T-helper 17 cell (primary cell): ENCODE measurements at places on chromosomes 16 and 17.

DNA sequence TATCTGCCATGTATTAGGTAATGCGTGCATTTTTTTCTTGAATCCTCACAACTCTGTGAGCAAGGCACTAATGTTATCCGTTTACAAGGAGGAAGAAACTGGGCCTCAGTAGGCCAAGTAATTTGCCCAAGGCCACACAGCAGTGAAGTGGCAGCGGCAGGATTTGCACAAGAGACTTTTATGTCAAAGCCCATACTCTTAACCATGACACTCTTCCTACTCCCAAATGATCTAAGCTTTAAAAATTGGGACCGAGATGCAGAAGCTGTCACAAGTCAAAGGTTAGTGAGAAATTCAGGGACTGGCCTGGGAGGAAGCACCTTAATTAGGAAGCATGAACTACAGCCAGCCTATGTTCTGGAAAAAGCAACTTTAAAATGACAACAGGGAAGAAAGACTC, 10.7 kb downstream of the MAP3K14 start:
- DNase-seq = no peak

DNA sequence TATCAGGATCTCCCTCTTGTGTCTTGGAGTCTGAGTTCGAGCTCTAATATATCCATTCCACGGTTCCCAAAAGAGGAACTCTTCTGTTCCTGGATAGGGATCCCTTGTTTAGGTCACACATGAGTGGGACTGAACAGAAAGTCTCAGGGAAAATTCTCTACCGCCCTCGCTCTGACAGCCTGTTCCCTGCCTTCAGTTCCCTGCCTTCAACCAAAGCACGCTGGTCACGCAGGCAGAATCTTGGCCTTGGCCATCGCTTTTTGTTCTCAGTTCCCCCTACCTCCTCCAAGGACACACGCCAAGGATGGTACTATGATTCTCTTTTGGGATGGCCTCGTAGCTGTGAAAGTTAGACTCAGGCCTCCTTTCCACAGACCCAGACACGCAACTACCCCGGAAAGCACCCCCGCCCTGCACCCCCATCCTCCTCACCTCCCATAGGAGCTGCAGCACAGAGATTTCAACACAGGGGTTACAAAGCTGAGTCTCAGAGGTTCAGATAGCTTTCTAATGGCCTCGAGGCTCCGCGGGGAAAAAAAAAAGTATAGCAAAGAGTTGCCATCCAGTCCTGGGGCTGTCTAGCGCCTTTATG, 1.5 kb upstream of the SHISA6 start:
- DNase-seq = no peak

- no peak for DNase-seq
Measured at GRCh38 chr17:45719335-45720071, 64.6 kb upstream of the CRHR1 start.

- no peak for DNase-seq
Measured at GRCh38 chr16:73047536-73048291, at the start of gene ZFHX3. Gene ZFHX3, minus strand, starts transcription at chr16:73048128. Its CDS starts 87,983 bp downstream, at chr16:72960145.

- DNase-seq = no peak
Measured at GRCh38 chr17:55728833-55729232, 6.2 kb upstream of the TMEM100 start.

- DNase-seq = no peak
Measured at GRCh38 chr17:413016-413350, 60.4 kb upstream of the RPH3AL start.

DNA sequence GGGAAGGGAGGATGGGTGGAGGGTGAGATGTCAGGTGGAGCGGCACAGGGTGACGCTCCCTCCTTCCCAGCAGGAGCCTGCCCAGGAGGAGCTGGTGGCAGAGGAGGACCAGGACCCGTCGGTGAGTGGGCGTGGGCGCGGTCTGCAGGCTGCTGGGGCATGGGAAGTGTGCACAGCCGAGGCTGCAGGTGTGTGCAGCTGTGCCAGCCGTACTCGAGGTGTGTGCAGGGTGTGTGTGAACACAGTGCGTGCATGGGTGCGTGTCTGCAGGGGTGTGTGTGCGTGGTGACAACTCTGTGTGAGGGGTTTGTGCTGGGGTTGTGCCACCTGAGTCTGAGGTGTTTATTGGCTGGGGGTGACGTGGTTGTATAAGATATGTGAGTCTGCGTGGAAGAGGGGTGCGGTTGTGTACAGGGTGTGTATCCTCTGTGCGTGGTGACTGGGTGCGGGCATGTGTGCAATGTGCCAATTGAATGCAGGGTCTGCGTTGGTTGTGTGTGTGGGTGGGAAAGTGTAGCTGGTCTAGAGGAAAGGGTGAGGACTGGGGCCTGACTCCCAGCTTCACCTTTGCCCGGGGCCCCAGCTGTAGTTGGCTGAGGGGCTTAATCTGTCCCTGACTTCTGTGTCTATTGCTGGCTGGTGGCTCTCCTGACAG, 670 bp downstream of the TNFSF12 start:
- DNase-seq = no peak
